ENCODE measurements at places on chromosomes 1 and 21.

- DNase-seq, result no peak
Measured at GRCh38 chr1:33709783-33710718, 153.8 kb upstream of the HMGB4 start.

DNA sequence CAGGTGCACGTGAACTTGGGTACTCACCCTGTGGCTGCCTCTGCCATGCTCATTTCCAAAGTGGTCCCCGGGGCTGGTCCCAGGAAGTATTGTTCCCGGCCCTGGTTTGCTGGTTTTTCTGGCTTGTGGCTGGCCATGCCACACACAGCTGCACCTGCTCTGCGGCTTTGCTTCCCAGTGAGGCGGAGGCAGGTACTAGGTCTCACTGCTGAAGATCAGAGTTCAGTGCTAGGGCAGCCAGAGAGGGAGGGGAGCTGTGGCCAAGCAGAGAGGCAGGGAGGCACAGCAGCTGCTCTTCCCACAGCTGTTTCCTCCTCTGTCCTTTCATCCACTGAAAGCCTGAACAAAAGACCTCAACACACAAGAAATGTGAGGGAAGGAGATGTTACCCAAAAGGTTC, 30.5 kb downstream of the ENO1 start:
- DNase-seq, result no peak

DNA sequence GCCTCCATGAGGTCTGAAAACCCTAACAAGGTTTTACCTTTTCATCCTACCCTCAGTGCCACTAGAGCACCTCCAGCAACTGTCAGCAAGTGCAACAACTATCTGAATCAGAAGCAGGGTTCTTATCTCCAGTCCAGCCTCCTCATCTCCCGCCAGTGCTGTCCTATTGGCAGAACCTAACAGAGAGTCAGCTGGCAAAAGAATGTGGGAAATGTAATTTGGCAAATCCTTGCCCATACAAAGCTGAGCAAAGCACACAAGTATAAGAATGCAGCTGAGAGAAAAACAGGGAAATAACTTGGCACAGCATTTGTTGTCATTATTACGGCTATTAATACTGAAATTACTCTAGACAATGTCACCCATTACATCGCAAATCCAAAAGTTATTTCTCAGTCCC, 124.2 kb downstream of the ATP6V1G3 start:
- DNase-seq, result no peak

- no peak for DNase-seq
Measured at GRCh38 chr1:150008699-150009098, 1.8 kb downstream of the OTUD7B start.

DNA sequence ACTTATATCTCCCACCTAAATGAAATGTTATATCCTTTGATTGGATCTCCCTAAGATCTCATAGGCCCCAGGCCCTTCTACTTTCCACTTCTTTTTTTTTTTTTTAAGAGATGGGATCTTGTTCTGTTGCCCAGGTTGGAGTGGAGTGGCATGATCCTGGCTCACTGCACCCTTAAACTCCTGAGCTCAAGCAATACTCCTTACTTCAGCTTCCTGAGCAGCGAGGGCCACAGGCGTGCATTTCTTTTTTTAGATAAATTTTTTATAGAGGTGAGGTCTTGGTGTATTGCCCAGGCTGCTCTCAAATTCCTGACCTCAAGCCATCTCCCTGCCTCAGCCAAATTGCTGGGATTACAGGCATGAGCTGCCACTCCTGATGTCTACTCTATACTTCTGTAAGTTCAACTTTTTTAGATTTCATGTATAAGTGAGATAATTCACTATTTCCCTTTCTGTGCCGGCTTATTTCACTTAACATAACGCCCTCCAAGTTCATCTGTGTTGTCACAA, 987.5 kb upstream of the NCAM2 start:
- no peak for DNase-seq

Measured in omental fat pad (tissue), 4 donors.